ENCODE measurements at places on chromosomes 5 and 9.

DNA sequence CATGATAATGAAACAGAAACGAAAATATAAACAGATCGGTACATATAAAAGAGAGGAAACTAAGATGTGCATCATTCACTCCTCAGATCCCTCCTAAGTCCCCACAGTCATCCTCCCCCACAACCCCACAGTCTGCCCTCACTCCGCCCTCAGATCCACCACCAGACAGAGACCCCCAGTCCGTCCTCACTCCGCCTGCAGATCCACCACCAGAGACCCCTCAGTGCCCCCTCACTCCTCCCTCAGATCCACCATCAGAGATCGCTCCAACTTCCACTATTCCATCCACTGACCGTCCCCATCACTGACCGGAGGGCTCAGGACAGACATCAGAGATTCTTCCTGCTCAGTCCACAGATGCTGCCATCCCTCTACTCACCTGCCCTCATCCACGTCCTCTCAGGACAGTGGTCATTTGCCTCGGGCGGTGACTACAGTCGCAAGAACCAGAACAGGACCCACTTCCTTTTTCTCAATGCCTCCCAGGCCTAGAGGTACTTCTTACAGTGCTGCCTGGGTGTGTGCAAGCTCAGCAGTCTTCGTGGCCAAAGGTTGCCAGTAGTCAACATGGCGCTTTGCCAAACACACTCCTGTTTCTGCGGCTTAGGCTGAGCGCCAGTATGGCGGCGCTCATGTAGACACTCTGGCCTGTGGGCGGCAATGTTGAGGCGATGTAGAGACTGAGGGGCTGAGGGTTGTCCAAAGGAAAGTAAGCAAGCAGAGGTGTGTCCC is 8.3 kb upstream of the SPATA31C1 start:
- no peak for DNase-seq

- no peak for DNase-seq
Measured at GRCh38 chr5:80962630-80963520, 2.7 kb downstream of the RASGRF2 start.

- no peak for DNase-seq
Measured at GRCh38 chr9:6905850-6906375, 148.1 kb downstream of the KDM4C start.

DNA sequence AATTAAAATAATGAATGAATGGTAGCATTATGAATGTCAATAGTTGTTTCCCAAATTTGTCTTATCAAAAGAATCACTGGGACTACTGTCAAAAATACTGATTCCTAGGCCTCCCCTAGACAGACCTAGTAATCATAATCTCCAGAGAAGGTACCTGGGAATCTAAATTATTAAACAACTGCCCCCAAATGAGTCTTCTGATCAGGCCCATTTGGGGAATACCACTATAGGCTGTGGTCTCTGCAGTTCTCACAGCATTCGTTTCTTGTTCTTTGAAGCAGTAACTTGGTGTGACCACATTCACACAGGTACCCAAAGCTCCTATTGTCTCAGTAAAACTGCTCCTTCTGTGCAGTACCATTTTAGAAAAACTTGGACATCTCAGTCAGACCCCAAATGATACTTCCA is 230.9 kb downstream of the PIK3R1 start:
- no peak for DNase-seq

DNA sequence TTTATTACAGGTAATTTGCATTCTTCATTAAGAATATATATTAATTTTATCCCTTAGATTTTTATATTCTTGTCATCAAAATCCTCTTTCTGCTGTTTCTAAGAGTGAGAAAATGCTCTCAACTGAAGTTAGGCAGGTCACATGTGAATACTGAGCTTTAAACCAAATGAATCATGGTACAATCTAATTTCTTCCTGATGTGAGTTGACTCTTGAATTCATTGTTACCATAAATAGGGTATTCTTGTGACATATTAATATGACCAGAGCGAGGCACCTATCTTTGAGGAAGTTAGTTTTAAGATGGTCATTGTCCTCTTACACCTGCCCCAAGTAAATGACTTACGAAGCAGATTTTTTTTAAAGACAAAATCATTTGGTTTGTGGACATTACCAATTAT is 17.4 kb downstream of the C9orf85 start:
- no peak for DNase-seq

Data from stimulated activated CD8-positive, alpha-beta memory T cell treated with anti-CD3 and anti-CD28 coated beads, Interleukin-15, amount 100 ng/mL, for 24 hours (primary cell).